Endothelial cell of umbilical vein (primary cell): ENCODE measurements at places on chromosomes 1 and 21. TPM values are rescaled to one million over a fixed set of nuclear protein-coding genes. Genes with fewer than 3 reads are reported as not detected.

ACOT7 gene
- total RNA-seq = 69.4 and 76.5 TPM in 2 replicates

F11R gene
- 86.3 and 97.0 TPM in 2 replicates for total RNA-seq

AMPD1 gene
- total RNA-seq = not detected in 2 replicates

KCNJ10 gene
- not detected in 2 replicates for total RNA-seq

POMGNT1 gene
- 64.4 and 66.9 TPM in 2 replicates for total RNA-seq

DPM3 gene
- total RNA-seq = 69.6 and 78.8 TPM in 2 replicates

- H3K4me1 ChIP-seq = no peaks in the 10 kb centered on the region
- no peak for DNase-seq
- H3K36me3 ChIP-seq = no peaks in the 10 kb centered on the region
- H3K27ac ChIP-seq = no peak overlapping the region
Observed at GRCh38 chr1:50266509-50266908, 156.7 kb downstream of the DMRTA2 start.

- DNase-seq = no peak
- H3K27me3 ChIP-seq = no peaks in the 10 kb centered on the region
- H3K27ac ChIP-seq = no peak overlapping the region
- peaks cover 5% of the 10 kb centered on the region for H3K4me1 ChIP-seq
- H3K4me3 ChIP-seq = no peak overlapping the region
- no peaks in the 10 kb centered on the region for H3K36me3 ChIP-seq
Observed at GRCh38 chr1:230284891-230285290, 141.2 kb downstream of the PGBD5 start.

GRCh38 chr1:210496063-210496462, 167.4 kb downstream of the HHAT start:
- no peaks in the 10 kb centered on the region for H3K4me1 ChIP-seq
- no peaks in the 10 kb centered on the region for H3K36me3 ChIP-seq
- no peaks in the 10 kb centered on the region for H3K27me3 ChIP-seq

- H3K4me3 ChIP-seq = no peak overlapping the region
- no peaks in the 10 kb centered on the region for H3K27me3 ChIP-seq
- no peaks in the 10 kb centered on the region for H3K4me1 ChIP-seq
- no peak for DNase-seq
- no peak overlapping the region for H3K27ac ChIP-seq
Observed at GRCh38 chr1:30176477-30176876, 546.9 kb downstream of the MATN1 start.

DNA sequence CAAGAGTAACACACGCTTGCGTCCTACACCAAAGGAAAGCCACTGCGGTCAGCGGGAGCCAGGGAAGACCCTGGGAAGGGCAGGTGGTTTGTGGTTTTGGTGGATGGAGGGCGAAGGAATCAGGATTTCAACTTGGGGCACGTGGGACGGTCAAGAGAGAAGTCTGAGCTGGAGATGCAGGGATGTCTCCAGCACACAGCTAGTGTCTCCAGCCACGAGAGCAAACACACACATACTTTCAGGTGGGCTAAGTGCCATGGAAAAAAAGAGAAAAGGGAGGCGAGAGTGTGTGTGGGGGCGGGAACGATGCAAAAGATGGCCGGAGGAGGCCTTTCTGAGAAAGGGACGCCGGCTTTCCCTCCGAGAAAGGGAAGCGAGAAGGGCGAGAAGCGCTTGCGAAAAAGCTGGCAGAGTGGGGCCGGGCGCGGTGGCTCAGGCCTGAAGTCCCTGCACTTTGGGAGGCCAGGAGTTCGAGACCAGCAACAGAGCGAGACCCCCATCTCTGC, 1.4 kb upstream of the SRRM1 start:
- peaks cover 5% of the 10 kb centered on the region for H3K36me3 ChIP-seq
- peaks cover 6% of the 10 kb centered on the region for H3K27me3 ChIP-seq
- H3K4me3 ChIP-seq = peak overlapping the region; percentile 43
- peaks cover 18% of the 10 kb centered on the region for H3K4me1 ChIP-seq
- DNase-seq = peak; percentile 28
- peak overlapping the region; percentile 84 for H3K27ac ChIP-seq

DNA sequence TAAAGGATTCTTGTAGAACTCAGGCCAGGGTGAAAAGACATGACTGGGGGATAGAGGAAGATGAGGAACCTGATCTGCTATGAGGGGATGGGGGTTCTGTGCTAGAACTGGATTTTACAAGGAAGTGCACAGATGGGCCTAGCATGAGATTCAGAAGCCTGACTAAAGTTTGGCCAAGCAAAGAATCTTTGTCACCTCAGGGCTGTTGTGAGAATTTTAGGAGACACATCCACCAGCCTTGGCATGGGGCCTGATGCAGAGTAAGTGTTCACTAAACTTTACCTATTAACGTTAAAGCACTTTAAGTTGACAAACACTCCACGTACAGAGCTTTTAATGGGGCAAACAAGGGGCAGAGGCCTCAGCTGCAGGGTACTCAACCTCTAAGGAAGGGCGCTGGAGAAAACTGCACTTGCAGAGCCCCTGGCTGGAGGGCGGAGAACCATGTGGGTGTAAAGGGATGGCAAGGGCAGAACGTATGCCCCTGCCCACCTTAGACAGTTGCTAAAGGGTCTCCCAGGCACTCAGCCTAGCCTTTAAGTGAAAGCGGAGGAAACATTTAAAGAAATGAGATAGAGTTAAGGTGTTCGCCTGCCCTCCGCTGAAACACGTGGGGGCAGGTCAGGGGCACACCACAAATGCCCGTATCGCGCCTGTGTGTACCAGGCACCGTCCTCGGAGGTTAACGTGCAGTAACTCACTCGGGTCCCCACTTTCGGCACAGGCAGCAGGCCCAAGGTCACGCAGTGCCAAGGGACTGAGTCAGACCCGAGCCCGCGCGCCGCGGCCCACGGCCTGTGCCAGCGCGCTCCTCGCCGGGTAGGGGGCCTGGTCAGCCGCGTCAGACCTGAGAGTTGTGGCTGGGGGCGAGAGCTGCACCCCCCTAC, 990 bp upstream of the MRPS6 start:
- DNase-seq = no peak
- no peaks in the 10 kb centered on the region for H3K36me3 ChIP-seq
- H3K27ac ChIP-seq = no peak overlapping the region
- H3K4me1 ChIP-seq = peaks cover 10% of the 10 kb centered on the region

DNA sequence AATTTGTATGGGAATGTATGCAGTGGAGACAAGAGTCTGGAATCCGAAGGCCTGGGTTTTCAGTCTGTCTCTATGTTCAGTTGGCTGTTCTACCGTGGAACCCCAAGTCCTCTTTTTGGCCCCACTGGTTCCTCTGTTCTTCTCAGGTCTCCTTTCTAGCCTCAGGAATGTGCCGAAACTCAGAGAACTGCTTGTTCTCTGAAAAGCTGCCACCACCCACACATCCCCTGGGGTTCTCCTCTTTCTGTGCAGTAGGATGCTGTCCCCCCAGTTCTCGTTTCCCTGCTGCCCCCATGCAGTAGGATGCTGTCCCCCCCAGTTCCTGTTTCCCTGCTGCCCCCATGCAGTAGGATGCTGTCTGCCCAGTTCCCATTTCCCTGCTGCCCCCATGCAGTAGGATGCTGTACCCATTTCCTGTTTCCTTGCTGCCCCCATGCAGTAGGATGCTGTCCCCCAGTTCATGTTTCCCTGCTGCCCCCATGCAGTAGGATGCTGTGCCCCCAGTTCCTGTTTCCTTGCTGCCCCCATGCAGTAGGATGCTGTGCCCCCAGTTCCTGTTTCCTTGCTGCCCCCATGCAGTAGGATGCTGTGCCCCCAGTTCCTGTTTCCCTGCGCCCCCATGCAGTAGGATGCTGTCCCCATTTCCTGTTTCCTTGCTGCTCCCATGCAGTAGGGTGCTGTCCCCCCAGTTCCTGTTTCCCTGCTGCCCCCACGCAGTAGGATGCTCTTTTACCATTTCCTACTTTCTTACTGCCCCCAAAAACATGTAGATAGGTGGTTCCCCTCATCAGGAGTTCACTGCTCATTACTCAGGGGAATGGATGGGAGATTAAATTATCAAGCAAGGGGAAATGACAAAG, 35.3 kb downstream of the OPTC start:
- H3K4me1 ChIP-seq = no peaks in the 10 kb centered on the region
- H3K27ac ChIP-seq = no peak overlapping the region
- DNase-seq = no peak
- no peak overlapping the region for H3K4me3 ChIP-seq

DNA sequence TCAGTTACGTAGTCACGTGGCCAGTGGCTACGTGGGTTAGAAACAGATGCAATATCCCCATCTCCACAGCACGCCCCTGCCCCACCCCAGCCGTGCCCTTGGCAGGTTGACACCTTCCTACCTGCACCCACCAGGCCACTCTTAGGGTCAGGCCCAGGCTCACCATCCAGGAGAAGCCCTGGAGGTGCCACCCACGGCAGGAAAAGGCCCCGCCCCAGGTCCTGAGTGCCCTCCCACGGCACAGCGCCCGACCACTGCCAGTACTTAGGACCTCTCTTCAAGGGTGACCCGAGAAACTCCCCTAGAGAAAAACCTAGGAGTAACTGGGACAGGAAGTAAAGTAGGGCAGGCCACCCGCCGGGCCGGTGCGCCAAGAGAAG, 1.5 kb downstream of the C1orf35 start:
- peak overlapping the region; percentile 53 for H3K4me3 ChIP-seq
- H3K27ac ChIP-seq = no peak overlapping the region
- H3K36me3 ChIP-seq = peaks cover 10% of the 10 kb centered on the region
- H3K27me3 ChIP-seq = no peaks in the 10 kb centered on the region

DNA sequence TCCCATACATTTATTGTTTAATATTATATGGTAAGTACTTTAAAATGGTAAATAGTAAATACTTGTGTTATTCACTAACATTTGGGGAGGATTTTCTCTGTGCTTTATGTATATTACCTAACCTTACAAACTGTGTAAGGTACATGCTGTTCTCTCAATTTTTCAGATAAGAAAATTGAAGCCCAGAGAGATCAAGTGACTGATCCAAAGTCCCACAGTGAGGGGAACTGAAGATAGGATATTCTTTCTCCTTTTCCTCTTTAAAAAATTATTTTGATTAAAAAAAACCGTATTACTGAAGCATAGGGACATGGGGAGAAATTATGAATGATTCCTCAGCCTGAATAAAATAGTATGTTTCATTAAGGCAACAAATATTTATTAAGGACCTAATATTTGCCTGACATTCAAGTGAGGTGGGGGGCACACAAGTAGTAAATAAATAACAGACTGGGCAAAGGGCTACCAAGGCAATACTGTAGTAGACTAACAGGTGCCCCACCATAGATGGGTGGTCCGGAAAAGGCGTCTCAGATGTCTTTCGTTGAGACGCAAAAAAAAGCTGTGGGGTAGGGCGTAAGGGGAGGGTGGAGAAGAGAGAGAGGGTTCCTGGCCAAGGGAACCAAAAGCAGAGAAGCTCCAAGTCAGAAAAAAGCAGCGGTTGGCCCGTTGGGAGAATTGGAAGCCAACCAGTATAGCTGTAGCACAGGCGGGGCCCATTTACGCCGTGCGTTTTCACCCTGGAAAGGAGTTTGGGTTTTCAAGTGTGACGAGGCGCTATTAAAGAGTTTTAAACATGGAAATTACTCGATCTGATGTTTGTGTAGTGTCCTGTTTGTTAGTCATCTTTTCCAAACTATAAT, 944 bp upstream of the AGO3 start:
- DNase-seq = no peak
- H3K27me3 ChIP-seq = no peaks in the 10 kb centered on the region
- H3K27ac ChIP-seq = peak overlapping the region; percentile 83

- H3K27me3 ChIP-seq = no peaks in the 10 kb centered on the region
- DNase-seq = peak; percentile 27
- peak overlapping the region; percentile 92 for H3K27ac ChIP-seq
Observed at GRCh38 chr1:109616391-109616790, 3.0 kb downstream of the GNAT2 start.

GRCh38 chr1:63795455-63795854, 21.6 kb downstream of the ROR1 start:
- H3K4me1 ChIP-seq = no peaks in the 10 kb centered on the region
- H3K36me3 ChIP-seq = no peaks in the 10 kb centered on the region
- DNase-seq = no peak
- no peak overlapping the region for H3K27ac ChIP-seq
- H3K4me3 ChIP-seq = no peak overlapping the region

DNA sequence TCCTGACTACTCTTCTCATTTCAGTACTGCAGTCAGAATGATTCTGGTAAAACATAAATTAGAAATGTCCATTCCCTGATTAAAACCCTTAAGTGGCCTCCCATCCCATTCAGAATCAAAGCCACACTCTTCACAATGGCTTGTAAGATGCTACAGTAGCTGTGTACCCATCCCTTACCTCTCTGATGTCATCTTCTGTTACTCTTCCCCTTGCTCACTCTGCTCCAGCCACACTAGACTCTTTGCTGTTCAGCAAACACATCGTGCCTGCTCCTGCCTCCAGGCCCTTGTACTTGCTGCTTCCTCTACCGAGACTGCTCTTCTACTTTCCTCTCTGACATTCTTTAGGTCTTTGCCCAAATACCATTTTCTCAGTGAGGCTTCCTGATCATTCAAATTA, 4.3 kb upstream of the GPX7 start:
- H3K27me3 ChIP-seq = peaks cover 11% of the 10 kb centered on the region
- no peaks in the 10 kb centered on the region for H3K36me3 ChIP-seq
- peaks cover 10% of the 10 kb centered on the region for H3K4me1 ChIP-seq
- no peak overlapping the region for H3K4me3 ChIP-seq
- no peak overlapping the region for H3K27ac ChIP-seq

DNA sequence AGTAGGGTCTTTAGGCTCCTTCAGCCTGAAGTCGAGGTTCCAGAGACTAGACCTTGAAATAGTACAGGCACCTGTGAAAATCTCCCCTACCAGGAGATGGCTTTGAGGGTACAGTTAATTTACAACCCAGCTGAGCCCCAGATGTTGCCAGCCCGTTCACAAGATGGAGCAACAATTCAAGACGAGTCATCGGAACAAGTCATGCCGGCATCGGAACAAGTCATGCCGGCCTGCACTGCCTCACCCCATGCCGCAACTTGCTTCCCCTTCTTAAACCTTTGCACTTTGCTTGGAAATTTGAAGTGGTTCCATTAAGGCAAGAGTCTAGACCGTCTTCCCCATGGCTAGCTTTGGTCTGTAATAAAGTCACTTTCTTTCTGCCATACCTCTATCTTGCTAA, 16.0 kb downstream of the HHAT start:
- no peak overlapping the region for H3K27ac ChIP-seq
- H3K4me1 ChIP-seq = no peaks in the 10 kb centered on the region
- H3K36me3 ChIP-seq = no peaks in the 10 kb centered on the region
- H3K4me3 ChIP-seq = no peak overlapping the region

DNA sequence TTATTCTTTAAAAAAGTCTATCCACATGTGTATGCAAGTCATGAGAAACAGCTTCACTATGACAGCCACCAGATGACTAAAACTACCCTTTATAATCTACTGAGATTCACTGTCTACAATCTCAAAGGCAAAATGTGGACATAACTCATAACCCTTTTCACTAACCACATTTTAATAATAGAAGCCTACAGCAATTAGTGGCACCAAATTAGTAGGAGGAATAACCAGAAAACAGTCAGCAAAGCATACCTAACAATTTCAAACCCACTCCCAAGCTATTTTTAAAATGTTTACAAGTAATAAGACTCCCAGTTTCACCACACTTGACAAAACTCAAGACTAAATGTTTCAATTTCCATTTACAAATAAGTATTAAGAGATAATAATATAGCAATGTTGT, 442.9 kb downstream of the PTPRC start:
- no peak for DNase-seq
- no peaks in the 10 kb centered on the region for H3K27me3 ChIP-seq
- H3K36me3 ChIP-seq = no peaks in the 10 kb centered on the region
- H3K4me1 ChIP-seq = no peaks in the 10 kb centered on the region
- no peak overlapping the region for H3K27ac ChIP-seq
- H3K4me3 ChIP-seq = no peak overlapping the region
